ENCODE measurements at places on chromosomes 6 and 20.
A peak's percentile ranks its signal among the peaks of the same experiment; 100 is the strongest.

DNA sequence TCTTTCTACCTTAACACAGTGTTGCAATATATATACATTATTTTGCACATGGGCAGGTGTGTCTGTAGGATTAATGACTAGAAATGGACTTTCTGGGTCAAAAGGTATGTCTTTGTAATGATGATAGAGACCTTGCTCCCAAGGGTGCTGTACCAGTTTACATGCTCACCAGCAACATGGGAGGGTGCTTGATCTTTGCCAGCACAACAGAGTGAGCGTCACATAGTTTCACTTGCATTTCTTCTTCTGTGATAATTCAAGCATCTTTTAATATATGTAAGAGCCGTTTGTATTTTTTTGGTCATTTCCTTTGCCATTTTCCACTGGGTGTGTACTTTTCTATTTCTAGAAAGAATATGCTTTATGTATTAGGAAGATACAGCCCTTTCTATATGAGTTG, 23.6 kb upstream of the B4GALT5 start:
- no peak for DNase-seq

GRCh38 chr6:15503346-15503680, 159.5 kb downstream of the DTNBP1 start:
- DNase-seq, result no peak

DNA sequence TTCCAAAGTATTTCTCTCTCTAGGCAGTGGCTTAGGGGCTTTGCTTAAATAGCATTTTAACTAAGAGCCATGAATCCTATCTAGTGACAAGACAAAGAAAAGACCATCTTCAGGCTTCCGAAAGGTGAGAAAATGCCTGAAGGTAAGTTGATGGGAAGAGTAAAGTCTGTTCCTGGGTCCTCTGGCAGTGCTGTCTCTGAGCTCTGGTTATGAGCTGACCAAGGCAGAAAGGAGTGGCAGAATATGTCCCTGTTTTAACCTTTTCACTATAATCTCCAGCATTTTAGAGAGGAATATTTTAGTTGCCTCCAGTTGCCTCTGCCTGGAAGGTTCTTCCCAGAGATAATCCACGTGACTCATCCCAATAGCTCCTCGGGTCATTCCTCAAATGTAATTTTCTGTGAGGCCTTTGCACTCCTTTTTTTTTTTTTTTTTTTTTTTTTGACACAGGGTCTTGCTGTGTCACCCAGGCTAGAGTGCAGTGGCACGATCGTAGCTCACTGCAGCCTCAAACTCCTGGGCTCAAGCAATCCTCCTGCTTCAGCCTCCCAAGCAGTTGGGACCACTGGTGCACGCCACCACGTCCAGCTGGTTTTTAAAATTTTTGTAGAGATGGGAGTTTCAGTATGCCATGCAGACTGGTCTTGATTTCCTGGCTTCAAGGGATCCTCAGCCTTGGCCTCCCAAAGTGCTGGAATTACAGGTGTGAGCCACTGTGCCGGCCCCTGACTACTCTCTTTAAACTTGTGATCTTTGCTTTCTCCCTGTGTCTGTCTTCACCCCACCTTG, 3.7 kb upstream of the ARMH2 start:
- no peak for DNase-seq

DNA sequence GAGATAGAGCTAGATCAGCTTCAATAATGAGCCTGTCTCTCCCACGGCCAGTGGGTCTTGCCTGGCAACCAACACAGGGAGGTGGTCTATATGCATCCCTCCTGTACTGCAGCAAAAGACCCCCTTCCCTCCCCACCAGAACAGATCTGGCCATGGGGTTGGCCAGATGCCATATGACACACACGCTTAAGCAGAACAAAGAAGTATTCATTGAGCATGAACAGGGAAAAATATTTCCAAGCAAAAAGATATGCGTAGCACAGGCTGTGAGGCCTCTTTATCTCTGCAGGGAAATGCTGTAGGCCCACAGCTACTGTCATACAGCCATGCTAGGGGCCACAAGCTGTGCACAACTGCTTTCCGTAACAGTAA, 73.4 kb upstream of the NRSN1 start:
- no peak for DNase-seq

DNA sequence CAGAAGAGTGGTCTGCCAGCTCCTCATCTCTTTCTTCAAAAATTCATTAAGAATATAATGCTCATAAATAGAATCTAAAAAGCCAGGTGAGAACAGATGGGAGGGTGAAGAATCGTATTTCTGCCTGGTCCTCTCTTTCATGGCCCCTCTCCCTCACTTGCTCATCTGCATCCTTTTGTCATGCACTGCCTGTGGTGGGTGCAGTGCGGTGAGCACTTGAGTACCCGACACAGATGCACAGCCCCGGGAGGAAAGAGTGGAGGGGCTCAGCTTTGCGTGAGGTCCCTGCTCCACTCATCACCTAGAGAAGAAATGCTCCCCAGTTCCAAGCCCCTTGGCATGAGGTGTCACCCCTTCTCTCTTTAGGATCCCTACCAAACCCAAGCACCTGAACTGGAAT, 58.1 kb upstream of the GLP1R start:
- no peak for DNase-seq

- DNase-seq, result no peak
Observed at GRCh38 chr6:36464233-36464632, 21.4 kb downstream of the KCTD20 start.

- peak; percentile 34 for DNase-seq
Observed at GRCh38 chr6:2448826-2449571, 203.6 kb upstream of the GMDS start.

DNA sequence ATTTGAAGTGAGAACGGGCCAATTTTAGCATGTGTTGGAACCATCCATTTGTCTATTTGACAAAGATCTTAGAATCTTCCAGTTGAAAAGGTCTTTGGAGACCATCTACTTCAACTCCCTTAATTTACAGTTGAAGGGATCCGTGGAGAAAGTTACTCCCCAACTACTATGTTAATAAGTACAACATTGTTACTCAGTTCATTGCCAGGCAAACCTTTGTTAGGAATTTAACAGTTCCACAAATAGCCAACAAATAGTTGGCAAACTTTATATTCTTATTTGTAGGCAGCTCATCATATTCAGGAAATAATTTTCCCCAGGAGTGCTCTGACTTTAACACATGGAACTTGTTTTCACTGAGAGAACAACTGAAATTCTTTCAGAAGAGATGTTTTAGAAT, 81.0 kb upstream of the FLRT3 start:
- DNase-seq, result no peak

- no peak for DNase-seq
Observed at GRCh38 chr6:71171497-71172070, 117.0 kb upstream of the OGFRL1 start.

- peak; percentile 67 for DNase-seq
Observed at GRCh38 chr20:54062812-54063280, 7.5 kb downstream of the BCAS1 start.

DNA sequence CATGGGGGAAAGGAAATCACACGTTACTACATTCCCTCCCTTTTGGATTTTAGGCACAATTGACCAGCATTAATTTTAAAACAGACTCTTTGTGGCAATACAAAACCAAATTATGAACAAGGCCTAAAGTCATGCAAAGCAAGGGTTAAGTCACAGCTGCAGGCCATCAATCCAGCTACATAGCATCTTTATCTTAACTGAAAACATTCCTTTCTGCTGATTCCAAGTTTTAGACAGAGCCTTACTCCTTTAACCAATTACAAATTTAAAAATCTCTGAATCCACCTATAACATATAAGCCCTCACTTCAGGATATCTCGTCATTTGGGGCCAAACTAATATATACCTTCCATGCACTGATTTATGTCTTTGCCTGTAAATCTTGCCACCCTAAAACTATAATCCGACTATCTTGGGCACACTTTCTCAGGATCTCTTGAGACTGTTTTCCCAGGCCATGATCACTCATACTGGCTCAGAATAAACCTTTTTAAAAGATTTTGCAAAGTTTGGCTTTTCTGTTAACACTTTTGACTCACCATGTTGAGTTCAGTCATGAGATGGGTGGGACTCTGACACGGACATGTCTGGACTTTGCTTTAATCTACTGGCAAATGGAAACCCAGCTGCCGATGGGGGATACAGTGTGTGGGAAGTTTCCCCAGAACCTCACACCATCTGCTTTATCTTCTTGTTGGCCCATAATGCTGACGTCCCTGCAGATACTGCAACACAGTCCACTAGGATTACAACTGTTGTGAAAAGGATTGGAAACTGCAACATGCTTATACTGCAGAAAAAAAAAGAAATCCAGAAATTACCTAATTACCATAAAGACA, 757.0 kb downstream of the PTPRT start:
- DNase-seq, result no peak

GRCh38 chr6:88290411-88290810, 124.3 kb upstream of the CNR1 start:
- DNase-seq, result no peak

- DNase-seq, result no peak
Observed at GRCh38 chr6:112233847-112234246, 20.5 kb downstream of the LAMA4 start.

GRCh38 chr6:145028144-145028818, 707.0 kb downstream of the EPM2A start:
- DNase-seq, result peak; percentile 38

DNA sequence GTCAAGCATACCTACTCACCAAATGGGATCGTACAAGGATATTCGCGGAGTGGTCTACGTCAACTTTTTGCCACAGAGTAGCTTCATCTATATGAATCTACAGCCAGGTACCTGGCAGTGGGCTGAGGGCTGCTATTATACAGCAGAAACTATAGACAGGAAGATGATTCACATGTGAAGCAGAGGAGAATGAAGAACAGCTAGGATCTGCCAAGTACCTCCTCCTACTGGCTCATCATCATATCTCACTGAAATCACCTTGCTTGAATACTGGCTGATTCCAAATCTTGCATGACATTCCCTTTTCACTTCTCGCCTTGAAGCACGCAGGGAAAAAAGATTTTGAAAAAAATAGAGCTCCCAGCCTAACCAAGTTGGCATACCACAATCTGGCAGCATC, 488.7 kb upstream of the NRSN1 start:
- no peak for DNase-seq

GRCh38 chr6:110597761-110598160, 121.3 kb upstream of the SLC22A16 start:
- no peak for DNase-seq

DNA sequence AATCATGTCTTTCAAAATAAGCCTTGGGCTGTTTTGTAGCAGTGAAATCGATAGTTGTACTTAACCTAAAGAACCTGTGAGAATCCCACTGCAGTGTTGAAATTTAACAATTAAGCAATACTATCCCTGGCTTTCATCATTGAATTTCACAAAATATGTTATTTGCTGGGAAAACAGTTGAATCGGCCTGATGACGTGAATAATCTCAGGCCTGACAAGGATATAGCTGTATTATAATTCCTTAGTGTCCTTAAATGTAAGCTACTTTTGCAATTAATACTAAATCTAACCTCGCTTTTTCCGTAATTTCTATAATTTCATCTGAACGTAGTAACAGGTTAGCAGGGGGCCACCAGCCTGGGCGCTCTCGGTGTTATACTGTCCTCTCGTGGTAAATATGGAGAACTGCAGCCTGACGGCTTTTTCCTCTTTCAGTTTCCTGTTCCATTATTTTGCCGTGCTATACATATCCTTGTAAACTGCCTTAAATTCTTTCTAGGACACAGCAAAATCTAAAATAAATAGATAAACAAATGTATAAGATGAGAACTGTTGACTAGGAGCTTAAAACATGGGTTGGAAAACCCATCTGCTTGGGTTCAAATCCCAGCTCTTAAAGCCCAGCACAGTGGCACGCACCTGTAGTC, 24.0 kb downstream of the MTFR2 start:
- peak; percentile 39 for DNase-seq

DNA sequence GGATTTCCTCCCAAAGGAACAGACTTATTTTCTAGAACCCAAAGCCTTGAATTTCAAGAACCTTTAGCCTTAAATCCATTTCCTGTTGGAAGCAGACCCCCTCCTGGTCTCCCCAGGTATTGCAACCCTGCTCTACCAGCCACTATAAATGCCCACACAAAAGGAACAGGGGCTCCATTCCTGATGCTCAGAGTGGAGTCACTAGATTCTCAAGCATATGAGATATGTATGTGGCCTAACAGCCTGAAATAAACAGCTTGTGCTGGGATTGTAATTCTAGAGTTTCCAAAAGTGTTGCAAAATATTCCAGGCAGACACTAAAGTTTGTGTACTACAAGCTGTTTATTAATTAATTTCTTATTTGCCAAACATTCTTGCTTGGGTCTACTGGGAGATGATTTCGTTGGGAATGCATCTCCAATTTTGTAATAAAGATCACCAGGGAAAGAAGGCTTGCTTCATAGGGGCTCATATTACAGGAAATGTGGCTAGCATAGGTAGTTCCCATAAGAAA, 44.8 kb downstream of the RIPOR3 start:
- no peak for DNase-seq

DNA sequence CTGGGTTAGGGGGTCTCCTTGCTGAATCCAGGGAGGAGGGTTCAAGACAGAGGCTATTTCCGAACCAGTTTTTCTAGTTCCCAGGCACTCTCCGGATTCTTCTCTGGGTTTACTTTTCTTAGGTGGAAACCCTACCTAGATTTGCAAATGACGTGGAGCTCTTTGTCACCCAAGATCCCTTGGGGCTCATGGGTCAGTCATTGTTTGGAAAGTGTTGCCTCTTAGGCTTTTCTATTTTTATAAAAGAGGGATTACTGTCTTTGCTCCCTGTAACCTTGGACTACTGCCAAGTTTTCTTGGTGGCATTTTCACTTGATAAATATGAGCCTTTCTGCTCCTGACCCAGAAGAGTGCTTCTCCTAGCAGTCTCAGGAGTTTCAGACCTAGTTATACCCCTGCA, 33.6 kb downstream of the FAM209B start:
- DNase-seq, result peak; percentile 18

DNA sequence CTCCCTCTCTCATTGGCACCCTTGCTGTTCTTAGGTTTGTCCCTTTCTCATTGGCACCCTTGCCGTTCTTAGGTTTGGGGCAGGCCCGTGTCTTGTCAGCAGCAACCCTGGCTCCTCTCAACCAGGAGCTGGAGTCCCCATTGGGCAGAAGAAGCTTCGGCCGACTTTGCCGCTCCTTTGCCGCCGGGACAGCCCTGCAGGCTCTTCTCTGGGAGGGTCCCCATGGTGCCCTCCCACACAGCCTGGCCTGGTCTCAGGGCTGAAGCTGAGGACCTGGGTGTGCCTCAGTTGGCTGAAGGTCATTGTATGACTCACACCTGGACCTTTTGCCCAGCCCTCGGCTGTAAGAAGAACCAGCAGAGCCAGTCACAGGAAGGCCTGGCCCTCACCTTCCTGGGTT, 59.6 kb downstream of the PPP1R14C start:
- no peak for DNase-seq

DNA sequence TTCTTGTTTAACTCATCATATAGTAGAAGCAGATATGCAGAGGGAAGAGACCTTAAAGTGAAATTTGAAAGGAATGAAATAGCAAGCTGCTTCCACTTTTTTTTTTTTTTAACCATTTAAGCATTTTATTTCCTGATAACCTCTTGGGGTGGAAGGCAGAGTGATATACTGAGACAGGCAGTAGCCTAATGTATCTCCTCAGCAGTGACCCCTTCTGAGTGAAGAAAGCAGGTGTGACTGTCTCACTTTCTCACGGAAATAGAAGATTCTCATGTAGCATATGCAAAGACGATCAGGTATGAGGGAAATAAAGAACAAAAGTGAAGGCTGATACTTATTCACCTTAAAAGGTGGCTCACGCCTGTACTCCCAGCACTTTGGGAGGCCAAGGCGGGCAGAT, 187.1 kb upstream of the STXBP5 start:
- DNase-seq, result no peak

GRCh38 chr6:135600931-135601330, 103.4 kb upstream of the AHI1 start:
- DNase-seq, result no peak
